Jurkat, Clone E6-1 (cell line): ENCODE measurements at places on chromosomes 11 and 22.

DNA sequence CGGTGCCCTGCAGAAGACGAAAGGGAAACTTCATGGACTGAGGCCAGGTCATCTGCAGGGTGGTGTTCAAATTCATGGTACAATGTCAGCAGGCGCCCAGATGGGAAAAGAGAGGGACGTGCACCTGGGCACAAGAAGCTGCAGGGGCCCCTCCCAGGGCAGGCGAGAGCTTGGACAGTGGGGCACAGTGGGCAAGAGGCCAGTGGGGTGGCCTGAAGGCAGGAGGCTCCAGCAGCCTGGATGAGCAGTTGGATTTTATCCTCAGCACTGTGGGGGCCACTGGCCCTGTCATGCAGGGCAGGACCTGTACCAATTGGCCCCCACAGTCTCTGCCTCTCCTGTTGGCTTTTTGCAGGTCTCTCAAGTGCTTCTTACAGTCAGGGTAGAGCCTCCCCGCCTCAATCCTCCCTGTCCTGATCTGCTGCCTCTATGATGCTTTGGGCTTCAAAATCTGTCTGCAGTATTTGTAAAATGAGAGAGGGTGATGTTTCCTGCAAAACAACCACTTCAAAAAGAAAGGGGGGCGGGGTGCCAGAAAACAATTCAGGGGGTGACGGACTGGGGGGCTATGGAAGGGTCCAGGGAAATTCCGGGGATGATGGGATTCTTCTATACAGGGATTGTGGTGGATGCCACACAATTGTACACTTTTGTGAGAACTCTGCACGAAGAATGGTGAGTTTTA, 1.7 kb upstream of the BID start:
- no peak for DNase-seq

- no peak for DNase-seq
These were observed 22.4 kb upstream of the SLC22A12 start for GRCh38 chr11:64568584-64569140.

GRCh38 chr22:38404419-38404818, 50.6 kb downstream of the KCNJ4 start:
- no peak for DNase-seq

GRCh38 chr11:111388842-111389241, 9.8 kb upstream of the POU2AF1 start:
- DNase-seq: no peak

DNA sequence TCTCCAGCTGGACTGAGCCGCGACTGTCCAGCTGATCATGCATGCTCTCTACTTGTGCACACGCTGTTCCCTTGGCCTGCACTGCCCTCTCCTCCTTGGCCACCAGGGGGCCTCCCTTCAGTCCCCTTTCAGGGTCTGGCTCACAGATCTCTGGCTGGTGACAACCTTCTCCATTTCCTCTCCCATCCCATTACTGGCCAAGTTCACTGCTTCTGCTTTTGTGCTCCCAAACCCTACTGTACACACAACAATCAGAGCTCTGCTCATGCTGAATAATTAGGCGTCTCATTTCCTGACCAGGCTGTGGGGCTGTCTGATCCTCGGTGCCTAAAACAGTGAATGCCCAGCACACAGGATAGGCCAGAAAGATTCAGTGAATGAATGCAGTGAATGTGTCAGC, 224.0 kb upstream of the NARS2 start:
- DNase-seq: peak; percentile 28

- DNase-seq: no peak
These were observed 95.0 kb downstream of the CADM1 start for GRCh38 chr11:115409116-115409670.

GRCh38 chr22:44325718-44326490, 13.2 kb upstream of the SHISAL1 start:
- no peak for DNase-seq

GRCh38 chr11:103338621-103339484, 229.6 kb downstream of the DYNC2H1 start:
- no peak for DNase-seq

DNA sequence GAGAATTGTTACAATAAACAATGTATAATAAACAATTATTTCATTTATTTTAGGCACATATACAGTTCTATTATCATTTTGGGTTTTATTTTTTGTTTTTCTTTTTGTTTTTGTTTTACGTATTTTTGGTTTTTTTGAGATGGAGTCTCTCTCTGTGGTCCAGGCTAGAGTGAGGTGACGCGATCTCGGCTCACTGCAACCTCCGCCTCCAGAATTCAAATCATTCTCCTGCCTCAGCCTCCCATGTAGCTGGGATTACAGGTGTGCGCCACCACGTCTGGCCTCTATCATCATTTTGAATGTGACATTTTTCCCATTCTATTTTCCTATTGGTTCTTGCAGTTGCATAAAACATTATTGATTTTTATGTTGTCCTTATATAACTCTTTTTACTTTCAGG, 20.4 kb upstream of the OR52A1 start:
- DNase-seq: no peak

DNA sequence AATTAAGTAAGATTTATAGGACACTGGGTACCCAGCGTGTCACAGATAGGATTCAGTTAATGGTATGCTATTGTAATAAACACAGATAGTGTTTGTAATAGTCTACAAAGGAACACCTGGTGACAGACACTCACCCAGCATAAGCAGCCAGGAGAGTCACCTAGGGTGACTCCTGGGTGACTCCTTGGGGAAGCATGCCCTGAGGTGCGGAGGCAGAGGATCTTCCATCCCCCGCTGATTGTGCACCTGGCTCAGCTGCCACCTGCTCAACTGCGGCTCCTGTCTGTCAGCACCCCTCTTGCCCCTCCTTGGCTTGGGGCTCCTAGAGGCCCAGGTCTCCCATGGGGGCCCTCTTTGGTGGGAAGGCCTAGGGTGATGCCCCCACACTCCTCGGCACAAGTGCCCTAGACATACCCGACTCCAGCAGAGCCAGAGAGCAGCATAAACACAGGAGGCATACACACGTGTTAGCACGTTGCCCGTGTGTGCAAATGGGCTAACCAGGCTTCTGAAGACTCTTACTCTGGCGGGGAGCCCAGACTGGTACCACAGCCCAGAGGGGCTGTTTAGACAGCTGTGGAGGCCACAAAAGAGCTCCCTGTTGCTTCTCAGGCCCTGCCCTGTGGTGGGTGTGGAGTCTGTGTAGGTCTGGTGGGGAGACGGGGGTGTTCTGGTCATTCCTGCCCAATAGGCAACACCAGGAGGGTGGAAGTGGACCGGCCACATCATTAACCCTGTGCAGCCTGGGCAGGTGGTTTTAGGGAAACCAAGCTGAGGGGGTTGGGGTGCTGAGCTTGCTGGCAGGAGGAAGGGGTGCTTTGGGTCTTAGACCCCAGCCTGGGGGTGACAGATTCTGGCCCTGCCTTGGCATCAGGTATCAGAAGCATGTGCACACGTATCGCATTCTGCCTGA, 3.0 kb downstream of the INPPL1 start:
- peak; percentile 42 for DNase-seq

DNA sequence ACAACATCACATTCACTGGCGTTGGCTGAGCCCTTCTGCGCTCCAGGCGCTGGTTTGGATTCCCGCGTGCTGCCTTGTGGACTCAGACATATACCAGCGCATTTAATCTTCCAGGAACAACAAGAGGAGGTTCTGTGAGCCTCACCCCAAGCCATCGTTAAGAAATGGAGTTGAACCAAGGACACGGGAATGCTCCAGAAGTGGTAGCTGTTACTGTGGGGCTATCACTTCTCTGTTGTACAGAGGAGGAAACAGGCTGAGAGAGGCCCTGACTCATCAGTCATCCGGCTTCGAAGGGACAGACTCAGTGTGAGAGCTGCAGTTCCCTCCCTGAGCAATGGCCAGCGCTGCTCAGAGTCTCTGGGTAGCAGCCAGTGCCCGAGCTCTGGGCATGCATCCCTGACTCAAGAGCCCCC, 291.3 kb downstream of the TBC1D22A start:
- no peak for DNase-seq

DNA sequence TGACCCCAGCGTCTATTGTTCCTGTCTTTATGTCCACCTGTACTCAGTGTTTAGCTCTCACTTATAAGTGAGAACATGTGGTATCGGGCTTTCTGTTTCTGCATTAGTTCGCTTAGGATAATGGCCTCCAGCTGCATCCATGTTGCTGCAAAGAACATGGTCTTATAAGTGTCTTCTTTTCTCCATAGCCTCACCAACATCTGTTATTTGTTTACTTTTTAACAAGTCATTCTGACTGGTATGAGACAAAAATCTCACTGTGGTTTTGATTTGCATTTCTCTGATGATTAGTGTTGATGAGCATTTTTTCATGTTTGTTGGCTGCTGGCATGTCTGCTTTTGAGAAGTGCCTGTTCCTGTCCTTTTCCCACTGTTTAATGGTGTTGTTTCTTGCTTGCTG, 21.7 kb upstream of the SLN start:
- no peak for DNase-seq

- peak; percentile 85 for DNase-seq
These were observed 10.1 kb downstream of the MTFP1 start for GRCh38 chr22:30435674-30436126.

DNA sequence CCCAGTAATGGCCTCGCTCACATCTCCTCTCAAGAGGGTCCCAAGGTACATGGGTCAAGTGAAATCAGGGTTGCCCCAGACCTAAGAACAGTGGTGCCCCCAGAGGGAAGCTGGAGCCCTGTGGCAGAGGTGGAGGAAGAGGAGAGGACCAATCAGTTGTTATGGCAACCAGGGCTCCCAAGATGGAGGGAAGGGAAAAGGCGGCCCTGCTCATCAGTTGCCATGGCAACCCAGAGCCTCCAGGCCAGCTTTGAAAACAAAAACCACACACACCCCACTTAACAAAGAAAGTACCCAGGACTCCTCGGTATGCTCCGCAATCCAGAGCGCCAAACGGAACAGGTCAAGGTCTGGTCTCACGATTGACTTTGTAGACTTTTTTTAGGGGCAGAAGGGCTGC, 53.5 kb upstream of the SLC35C1 start:
- DNase-seq: no peak

- no peak for DNase-seq
These were observed 66.3 kb upstream of the HSD17B12 start for GRCh38 chr11:43614214-43614613.
